ENCODE measurements at places on chromosomes 6 and 20. TPM values are rescaled to one million over a fixed set of nuclear protein-coding genes. Genes with fewer than 3 reads are reported as not detected.
A peak's percentile ranks its signal among the peaks of the same experiment; 100 is the strongest.

DNA sequence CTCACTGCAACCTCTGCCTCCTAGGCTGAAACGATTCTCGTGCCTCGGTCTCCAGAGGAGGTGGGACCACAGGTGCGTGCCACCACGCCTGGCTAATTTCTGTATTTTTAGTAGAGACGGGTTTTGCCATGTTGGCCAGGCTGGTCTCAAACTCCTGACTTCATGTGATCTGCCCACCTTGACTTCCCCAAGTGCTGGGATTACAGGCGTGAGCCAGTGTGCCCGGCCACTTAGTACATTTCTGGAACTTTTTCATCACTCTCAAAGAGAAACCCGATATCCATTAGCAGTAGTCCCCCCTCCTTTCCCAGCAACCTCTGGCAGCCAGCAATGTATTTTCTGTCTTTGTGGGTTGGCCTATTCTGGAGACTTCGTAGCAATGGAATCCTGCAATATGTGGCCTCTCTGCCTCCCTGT lies 109.8 kb downstream of the JARID2 start:
- no peak for DNase-seq

Gene NRSN1
- 26.8 TPM for total RNA-seq

GRCh38 chr6:100281471-100281901 lies 183.2 kb downstream of the SIM1 start:
- DNase-seq, result no peak

DNA sequence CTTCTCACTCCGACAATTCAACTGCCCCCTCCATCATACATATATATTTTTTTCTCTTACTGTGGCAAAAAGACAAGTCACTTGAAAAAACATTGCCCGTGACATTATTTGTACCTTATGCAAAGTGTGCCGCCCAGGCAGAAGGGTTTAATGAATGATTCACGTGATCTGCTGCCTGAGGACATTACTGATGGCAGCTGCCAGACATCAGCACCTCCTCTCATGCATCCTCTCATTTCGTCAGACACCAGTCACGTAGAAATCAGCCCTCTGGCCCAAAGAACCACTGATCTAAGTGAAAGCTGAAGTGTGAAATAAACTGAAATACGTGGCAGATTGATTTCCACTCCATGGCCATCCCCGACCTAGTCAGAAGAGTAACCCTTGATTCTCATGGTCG lies 218.8 kb upstream of the PDE10A start:
- DNase-seq, result no peak

DNA sequence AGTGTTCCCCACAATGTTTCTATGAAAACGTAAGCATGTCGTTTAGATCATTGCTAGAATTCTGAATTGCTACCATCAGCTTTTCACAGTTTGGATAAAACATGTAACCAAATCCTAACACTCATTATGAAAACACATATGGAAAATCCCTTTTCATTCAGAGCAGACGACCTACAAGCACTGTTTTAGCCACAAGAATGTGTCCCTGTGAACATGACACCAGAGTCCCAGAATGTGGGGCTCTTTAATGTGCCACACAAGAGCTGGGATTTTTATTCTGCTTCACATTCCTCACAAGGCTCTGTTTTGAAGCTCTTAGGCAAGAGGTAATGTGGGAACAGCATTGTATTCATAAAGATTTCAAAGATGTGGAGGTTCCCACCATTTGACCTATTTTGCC lies 141.1 kb upstream of the CITED2 start:
- no peak for DNase-seq

DNA sequence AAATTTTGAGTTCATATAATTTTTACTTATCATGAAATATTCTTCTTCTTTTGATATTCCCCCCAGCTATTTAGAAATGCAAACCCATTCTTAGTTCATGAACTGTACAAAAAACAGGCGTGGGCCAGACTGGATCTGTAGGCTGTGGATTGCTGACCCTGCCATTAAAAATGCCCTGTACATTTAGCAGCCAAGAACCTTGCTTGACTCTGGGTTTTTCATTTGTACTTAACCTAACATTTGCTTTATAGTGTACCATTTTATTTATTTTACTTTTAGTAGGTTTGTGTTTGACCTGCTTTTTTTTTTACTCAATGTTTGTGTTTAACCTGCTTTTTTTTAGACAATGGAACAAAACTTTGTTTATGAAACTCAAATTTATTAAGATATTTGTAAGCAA lies 14.9 kb downstream of the CD109 start:
- no peak for DNase-seq

DNA sequence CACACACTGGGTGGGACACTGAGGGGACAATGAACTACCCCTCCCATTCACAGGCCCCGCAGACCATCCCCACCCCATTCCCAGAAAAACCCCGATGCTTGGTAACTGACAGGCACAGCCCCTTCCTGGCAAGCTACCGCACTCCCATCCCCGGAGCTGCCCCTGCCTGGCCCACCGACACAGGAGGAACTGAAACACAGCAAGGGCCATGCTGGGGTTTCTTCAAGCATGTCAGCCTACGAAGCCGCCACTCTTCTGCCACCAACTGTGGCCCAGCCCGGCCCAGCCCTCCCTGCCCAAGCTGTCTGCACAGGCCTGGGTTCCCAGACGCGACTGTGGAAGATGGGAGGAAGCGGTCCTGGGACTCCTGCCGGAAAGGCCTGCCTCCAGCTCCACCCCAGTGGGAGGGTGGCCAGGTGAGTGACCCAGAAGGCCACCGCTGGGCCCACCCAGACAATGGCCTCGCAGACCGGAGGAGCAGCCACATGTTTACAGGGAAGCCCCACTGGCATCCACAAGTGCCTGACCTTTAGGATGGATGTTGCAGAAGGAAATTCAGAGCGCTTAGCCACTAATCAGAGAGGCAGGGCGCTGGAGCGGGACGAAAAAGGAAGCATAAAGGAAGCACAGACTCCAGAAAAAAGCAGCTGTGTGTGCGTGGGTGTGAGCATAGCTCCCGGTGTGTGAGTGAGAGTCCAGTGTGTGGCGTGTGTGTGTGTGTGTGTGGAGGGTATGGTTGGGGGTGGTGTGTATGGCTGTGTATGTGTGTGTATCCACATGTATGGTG lies 91.6 kb downstream of the PRND start:
- DNase-seq, result no peak

Gene ETV7
- not detected for total RNA-seq

Gene ABHD16B
- not detected for total RNA-seq

GRCh38 chr20:64203037-64203777 lies 39.0 kb downstream of the MYT1 start:
- DNase-seq, result peak; percentile 61

Gene SPTLC3
- 2.4 TPM for total RNA-seq

- no peak for DNase-seq
Measured at GRCh38 chr6:84258866-84259265, 31.4 kb upstream of the CEP162 start.

- DNase-seq, result no peak
Measured at GRCh38 chr6:129708496-129709195, 1.3 kb downstream of the ARHGAP18 start.

GRCh38 chr6:1767481-1768246 lies 157.9 kb downstream of the FOXC1 start:
- DNase-seq, result no peak

DNA sequence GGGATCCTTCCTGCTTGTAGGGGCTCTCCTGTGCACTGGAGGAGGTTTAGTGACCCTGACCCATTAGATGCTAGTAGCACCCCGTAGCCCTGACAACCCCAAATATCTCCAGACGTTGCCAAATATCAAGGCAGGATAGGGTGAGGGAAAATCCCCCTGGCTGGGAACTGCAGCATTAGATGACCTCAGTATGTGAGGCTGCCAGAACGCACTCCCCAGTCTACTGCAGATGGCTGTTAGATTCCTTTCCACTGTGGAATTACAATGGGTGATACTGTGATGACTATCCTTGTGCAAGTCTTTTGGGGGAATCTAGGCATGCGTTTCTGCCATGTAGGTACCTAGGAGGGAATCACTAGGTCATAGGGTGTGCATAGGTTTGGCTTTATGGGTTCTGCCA lies 226.3 kb upstream of the KCNG1 start:
- peak; percentile 16 for DNase-seq

Gene OR2H1
- total RNA-seq, result not detected

- DNase-seq, result no peak
Measured at GRCh38 chr20:23008667-23009066, 26.4 kb upstream of the SSTR4 start.

Gene TMEM200A
- 12.0 TPM for total RNA-seq

DNA sequence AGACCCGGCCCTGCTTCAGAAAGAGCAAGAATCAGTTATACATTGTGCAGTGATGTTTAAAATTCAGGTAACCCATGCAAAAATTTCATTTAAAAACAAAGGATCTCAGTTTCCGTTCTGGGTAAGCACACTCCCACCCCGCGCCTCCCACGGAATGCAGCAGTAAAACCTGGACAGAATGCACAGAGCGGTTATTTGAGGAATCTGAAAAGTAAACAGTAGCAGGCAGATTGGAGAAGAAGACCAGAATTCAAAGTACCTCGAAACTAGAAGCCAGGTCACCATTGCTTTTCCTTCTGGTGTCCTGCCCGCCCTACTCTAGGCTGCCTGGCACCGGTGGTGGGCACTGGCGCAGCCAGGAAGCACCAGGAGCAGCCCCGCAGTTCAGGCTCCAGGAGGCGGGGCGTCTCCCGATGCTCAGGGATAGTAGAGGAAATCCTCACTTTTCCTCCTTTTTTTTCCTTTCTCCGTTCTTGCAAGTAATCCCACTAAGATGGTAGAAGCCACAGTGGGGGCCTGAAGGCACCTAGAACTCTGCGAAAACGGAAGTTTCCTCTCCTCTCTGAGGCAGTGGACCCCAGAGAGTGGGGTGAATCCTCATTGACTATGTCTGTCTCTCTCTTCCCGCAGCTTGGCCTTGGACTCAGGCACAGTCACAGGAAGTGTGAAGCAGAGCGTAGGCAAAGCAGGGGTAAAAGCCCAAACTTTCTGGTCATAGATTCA lies 28.3 kb downstream of the METTL24 start:
- no peak for DNase-seq

- no peak for DNase-seq
Measured at GRCh38 chr6:144619966-144620365, 334.8 kb downstream of the UTRN start.

Gene TFAP2A
- 17.1 TPM for total RNA-seq

Gene PSMB1
- total RNA-seq, result 105 TPM

DNA sequence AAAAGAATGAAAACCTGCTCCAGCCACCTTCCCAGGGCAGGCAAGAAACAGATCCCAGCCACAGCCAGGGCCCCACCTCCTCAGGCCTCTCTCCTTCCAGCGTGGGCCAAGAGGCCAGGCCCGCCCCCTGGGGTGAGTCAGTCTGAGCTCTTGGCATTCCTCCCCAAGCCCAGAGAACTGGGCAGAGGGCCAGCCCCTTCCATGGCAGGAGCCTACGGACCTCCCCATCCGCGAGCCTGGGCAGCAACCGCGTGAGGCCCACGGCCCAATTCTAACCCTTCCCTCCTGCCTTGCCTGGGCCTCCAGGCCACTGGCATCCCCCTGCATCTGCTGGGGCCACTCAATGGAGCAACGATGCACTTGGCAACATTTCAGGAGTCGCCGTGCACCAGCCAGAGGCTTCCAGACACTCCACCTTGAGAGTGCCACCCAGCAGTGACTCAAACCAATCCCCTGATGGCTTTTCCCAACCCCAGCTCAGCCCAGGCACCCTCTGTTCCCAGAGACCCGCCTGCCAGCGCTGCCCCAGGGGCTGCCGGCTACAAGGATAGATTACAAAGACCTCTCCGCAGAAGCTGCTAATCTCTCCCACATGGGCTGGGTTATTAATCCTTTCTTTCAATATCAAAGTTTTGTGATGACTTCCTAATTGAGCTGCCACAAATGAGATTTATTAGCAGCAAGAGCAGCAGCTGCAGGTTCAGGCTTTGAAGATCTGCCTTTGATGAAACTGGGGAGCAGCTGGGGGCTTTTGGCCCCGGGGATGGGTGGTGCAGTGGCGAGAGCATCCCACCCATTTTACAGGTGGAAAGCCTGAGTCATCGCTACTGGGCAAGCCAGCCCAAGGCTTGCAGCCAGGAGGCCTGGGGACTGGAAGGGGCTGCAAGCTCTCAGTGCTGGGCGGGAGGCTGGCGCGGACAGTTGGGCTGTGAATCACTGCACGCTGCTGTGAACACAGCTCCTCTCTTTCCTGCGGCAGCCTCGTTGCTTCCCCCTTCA lies 85.7 kb downstream of the NFATC2 start:
- peak; percentile 86 for DNase-seq

Gene SLC32A1
- total RNA-seq, result 13.7 TPM

GRCh38 chr6:114955363-114955762 lies 612.5 kb upstream of the HS3ST5 start:
- DNase-seq, result no peak

Gene ZKSCAN3
- 8.3 TPM for total RNA-seq

Gene KIFC1
- 12.3 TPM for total RNA-seq

DNA sequence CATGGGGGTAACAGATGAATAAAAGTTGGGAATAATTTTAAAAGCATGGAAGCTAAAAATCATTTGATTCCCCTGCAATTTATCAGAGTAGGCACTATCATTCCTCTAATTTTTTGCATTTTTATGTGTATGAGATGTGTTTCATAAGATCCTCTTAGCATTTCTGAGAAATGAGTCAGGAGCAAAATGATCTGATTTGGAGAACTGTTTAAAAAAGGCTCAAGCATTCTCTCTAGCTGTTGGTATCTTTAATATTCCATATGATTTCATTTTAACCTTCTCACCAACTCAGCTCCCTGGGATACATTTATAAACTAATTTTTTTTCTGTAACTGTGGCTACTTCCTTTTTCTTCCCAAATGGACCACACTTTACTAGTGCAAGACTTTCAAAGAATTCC lies 60.9 kb downstream of the MCHR2 start:
- DNase-seq, result no peak

- no peak for DNase-seq
Measured at GRCh38 chr6:140921366-140922226, 1211.1 kb upstream of the GJE1 start.

Gene SYNDIG1
- total RNA-seq, result 12.4 TPM

Data from cerebellum (tissue), 4 donors.